ENCODE measurements at places on chromosomes 4 and X.
A peak's percentile ranks its signal among the peaks of the same experiment; 100 is the strongest.

DNA sequence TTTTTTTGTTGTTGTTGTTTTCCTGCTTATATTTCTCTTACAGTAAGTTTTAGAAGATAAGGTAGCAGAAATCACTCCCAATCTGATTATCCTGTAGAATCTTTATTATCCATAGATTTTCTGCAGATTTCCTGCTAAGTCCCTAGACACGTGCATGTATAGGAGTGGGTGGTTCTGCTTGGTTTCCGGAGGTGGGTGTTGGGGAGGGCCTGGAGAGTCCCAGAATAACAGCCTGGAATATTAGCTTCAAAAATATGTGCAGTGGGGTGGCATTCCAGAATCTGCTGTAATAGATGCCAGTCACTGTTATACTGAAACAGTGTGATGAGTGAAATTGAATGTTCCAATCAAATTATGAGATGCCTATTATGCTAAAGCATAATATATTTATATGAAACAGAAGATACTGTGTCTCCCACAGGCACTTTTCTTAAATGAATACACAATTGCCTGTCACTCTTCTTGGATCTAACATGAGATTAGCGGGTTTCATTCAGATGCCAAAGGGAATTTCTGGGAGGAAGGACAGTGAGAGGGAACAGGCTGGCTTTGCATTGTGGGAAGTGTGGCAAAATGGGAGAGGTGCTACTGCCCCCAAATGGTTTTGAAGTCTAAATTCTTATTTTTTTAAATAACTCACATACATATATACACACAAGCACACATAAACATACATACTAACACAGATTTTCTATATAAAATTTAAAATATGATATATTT is 37.6 kb downstream of the C4orf50 start:
- no peak for DNase-seq

DNA sequence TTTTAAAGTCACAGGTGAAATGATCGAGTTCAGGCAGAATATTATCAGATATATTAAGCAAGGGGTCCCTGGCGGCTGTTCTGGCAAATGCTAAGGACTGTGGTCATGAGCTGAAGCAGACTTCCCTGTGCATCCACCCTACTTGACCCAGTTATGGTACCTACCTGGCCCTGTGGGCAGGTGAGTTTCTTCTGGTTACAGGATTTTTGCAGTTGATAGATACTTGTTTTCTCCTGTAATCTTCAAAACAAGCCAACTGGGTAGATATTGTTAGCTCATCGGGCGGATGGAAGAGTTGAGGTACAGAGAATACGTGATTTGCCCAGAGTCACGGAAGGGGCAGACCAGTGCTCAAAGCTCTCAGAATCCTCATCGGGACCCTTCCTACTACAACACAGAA is 18.5 kb upstream of the PROM1 start:
- no peak for DNase-seq

- no peak for DNase-seq
Observed at GRCh38 chr4:43550981-43551627, 658.6 kb downstream of the GRXCR1 start.

- DNase-seq = no peak
Observed at GRCh38 chrX:118974908-118975671, 672 bp downstream of the LONRF3 start.

DNA sequence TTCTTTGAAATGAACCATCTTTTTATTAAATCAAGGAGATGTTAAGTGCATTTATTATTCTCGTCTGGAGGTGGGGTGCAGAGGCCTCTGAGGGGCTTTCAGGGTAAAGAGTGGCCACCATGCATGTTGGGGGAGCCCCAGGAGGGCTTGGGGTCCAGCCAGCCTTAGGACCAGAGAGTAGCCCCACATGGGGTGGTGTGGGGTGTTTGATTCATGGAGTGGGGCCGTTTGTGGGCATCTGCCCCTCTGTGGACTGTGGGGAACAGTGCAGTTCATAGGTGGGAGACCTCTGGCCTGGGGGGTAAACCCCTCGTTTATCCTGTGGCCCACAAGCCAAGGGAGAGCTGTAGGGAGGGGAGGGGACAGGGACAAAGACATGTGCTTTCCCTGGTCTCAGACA is 26.9 kb downstream of the HTRA3 start:
- DNase-seq = no peak

- peak; percentile 28 for DNase-seq
Observed at GRCh38 chrX:150155436-150156035, 207.6 kb upstream of the MAMLD1 start.

DNA sequence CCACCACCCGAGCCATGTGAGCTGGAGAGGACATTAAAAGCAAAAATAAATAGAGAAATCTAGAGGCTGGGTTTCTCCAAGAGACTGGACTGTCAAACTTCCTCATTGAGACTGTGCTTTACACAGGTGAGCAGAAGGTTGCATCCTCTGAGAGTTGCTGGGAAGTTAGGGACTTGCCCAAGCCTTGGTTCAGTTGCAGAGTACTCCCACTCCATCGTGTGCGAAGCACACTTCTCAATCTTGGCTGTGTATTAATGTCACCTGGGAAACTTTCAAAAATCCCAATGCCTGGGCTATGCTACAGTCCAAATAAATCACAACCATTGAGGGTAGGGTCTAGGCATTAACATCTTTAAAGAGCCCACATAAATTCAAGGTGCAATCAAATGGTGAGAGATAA is 89.2 kb downstream of the ZNF330 start:
- DNase-seq = no peak

- DNase-seq = no peak
Observed at GRCh38 chr4:48403779-48404178, 62.5 kb downstream of the SLAIN2 start.

GRCh38 chr4:2685541-2685940 is 70.6 kb downstream of the TNIP2 start:
- DNase-seq = no peak

All from AG09309 (cell line).